Stimulated activated CD8-positive, alpha-beta memory T cell treated with anti-CD3 and anti-CD28 coated beads, Interleukin-12 subunit alpha, Interleukin-12 subunit beta, amount 100 ng/mL, for 4 hours (primary cell): ENCODE measurements at places on chromosomes 6 and 20.

GRCh38 chr6:131744432-131745287 lies 33.8 kb upstream of the CTAGE9 start:
- no peak for DNase-seq

DNA sequence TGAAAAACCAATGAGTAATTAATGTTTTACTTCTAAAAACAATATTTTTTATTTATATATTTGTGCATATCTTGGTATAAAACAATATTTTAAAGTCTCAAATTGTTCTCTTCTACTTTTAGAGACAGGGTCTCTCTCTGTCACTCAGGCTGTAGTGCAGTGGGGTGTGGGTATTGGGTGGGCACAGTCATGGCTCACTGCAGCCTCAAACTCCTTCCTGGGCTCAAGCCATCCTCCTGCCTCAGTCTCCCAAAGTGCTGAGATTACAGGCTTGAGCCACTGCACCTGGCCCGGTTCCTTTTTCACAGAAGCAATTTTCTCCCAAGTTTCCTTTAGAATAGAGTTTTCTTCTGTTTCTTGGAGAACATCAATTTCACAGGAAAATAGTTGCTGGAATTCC lies 102.8 kb downstream of the TMEM242 start:
- DNase-seq: no peak

- DNase-seq: peak; percentile 47
Measured at GRCh38 chr6:137823826-137824555, 43.1 kb upstream of the TNFAIP3 start.

- no peak for DNase-seq
Measured at GRCh38 chr6:99019381-99019780, 71.6 kb upstream of the FBXL4 start.

DNA sequence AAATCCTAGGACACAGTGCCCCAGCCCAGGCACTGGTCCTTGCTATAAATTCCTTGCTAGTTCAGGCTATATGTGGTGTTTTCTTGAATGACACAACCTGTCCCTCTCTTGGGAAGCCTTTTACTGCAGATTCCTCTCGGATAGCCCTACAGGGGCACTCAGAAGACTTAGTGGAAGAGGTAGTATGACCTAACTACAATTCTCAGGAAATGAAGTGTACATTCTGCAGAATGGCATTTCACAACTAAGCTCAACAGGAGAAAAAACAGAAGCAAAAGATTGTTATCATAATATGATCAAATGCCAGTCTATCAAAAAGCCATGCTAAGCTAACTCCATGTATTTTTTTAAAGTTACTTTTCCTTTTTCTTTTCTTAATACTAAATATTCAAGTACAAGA lies 66.3 kb upstream of the FBXL4 start:
- no peak for DNase-seq

DNA sequence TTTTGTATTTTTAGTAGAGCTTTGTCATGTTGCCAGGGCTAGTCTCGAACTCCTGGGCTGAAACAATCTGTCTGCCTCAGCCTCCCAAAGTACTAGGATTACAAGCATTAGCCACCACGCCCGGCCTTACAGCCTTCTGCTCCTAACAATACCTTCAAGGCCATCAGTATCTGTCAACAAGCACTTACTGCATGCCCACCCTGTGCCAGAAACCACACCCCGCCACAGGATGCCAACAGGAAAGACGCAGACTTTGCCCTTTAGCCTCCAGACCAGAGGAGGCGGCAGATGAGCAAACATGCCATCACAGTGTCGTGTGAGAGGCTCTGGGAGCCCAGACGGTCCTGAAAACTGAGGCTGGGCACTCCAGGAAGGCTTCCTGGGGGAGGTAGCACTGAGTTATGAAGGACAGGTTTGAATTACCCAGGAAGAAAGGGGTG lies 34.7 kb upstream of the TGM3 start:
- no peak for DNase-seq

- no peak for DNase-seq
Measured at GRCh38 chr6:90187437-90188121, 109.1 kb downstream of the BACH2 start.

- no peak for DNase-seq
Measured at GRCh38 chr20:2837221-2837960, 3.1 kb downstream of the PCED1A start.

DNA sequence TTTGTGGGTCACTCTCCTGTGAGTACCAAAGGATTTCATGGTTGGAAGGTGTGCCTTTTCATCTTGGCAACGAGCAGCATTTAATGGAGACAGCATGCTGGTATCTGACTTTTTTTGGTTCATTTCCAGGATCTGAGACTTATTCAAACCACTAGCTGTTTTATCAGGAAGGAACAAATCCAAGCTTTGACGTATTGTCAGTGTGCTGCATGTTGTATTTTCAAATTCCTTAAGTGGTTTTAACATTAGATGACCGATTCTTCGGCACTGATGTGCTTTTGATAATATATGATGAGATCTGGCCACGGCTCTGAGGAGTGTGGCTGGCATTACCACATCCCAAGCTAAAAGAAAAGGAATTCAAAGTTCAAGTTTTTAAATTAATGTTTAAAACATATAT lies 6.4 kb downstream of the RMND1 start:
- no peak for DNase-seq

- no peak for DNase-seq
Measured at GRCh38 chr6:49980898-49981297, 11.5 kb upstream of the DEFB113 start.

- DNase-seq: no peak
Measured at GRCh38 chr6:156976216-156977127, 199.3 kb downstream of the ARID1B start.

GRCh38 chr20:47327711-47328110 lies 28.8 kb downstream of the ZMYND8 start:
- no peak for DNase-seq

- no peak for DNase-seq
Measured at GRCh38 chr6:21188505-21189223, 404.9 kb upstream of the SOX4 start.

GRCh38 chr20:31987744-31988143 lies 19.8 kb downstream of the XKR7 start:
- DNase-seq: no peak

DNA sequence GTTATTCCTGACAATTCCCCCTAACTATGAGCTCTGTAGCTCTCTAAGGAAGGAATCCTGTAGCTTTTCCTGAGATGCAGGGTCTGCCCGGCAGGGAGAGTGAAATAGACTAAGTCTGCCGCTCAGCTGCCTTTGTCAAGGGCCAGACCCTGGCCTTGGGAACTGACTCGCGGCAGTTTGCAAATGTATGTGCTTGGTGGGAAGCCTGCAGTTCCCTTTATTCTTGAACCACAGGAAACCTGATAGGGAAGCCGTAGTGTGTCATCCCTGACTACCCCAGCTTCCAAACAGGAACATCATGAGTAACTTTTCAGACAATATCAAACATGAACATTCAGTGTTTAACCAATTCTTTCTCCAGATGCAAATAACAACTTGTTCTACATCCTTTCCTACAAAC lies 78.7 kb upstream of the IFNGR1 start:
- DNase-seq: no peak

DNA sequence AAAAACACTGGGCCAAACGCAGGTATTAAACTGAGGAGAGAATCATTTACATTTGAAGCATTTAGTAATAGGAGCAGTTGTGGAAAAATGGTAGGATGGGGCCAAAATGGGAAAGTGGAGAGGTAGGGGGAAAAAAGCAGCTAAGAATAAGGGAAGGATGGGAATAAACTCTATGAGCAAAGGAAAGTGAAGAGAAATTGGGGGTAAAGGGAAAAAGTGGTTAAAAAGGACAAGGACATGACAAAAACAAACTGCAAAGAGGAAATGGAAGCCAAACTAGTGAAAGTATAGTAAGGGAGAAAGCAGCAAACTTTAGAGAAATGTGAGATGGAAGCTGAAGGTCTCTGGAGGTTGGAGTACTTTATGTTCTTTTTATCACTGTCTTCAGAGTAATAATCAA lies 6.2 kb upstream of the ZSCAN16 start:
- DNase-seq: no peak

DNA sequence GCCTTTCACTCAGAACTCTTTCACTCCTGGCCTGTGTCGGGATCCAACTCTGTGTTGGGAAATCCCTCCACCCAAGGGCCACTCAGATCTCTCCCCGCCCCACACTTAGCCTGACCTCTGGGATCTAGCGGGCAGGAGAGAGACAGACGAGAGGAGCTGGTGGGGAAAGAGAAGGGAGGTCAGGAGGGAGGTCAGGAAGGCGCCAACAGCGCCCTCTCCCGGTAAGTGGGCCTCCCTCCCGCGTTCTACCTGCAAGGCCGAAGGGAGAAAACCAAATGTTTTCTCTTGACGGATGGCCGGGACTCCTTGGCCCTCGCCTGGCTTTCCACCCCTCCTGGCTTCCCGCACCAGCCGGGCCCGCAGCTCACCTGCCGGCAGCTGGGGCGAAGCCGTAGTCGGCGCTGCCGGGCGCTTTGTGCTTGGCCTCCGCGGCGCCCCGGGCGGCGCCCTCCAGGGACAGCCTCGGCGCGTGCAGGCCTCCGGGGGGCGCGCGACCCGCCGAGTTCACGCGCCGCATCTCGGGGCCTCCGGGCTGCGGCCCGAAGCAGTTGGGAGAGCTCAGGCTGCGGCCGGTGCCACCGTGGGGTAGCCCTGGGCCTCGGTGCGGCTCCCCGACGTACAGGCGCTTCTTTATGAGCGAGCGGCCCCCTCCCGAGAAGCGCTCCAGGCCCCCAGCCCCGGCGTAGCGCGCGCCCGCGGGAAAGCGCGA lies 38.2 kb downstream of the C6orf132 start:
- DNase-seq: peak; percentile 54

DNA sequence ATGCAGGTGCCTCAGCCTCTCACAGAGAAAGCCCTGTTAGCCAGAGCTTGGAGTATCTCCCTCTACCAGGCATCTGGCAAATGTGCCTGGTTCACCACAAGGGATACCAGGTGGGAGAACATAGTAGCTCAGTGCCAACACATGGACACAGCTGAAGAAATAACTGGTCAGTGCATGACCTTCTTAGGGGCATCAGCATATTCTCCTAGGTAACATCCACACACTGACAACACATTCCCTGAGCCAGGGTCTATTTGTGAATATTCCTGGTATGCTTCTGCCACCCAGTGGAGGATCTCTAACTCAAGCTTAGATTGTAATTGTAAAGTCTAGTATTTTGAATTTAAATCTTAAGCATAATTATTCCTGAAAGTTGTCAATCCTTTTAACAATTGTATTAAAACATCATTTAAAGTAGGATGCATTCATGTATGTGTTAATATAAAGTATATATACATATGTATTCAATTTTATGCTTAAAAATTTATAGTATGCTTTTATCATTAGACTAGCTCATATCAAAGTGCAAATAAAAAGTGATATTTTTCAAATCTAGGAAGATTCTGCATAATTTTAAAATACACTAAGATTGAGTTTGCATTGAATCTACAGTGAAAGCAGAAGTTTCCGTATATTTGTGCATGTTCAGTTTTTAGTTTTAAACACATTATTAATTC lies 45.3 kb upstream of the COL21A1 start:
- DNase-seq: no peak

DNA sequence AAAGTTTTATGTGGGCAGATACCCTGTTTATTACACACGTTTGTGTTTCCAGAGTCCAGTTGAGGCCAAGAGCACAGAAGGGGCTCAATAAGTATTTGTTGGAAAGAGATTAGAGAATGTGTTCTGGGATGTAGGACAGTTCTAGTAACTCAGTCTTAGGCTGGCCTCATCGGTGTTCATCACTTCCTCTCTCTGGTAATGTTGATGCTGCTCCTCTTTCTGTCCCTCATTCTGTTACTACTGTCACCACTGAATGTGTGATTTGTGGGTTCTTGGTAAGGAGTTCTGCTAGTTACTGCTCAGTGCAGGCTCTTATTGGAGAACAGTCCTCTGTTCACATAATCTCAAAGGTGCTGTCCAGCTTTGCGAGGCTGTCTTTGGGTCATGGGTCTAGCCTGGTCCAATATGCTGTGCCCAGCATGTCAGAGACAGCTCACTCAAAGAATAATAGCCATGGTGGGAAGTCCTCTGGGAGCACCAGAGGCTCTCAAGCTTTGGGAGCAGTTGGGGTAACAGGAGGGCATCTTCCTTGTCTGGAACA lies 1.3 kb downstream of the RFPL4B start:
- DNase-seq: no peak

GRCh38 chr6:11772109-11772825 lies 6.3 kb downstream of the ADTRP start:
- DNase-seq: no peak

DNA sequence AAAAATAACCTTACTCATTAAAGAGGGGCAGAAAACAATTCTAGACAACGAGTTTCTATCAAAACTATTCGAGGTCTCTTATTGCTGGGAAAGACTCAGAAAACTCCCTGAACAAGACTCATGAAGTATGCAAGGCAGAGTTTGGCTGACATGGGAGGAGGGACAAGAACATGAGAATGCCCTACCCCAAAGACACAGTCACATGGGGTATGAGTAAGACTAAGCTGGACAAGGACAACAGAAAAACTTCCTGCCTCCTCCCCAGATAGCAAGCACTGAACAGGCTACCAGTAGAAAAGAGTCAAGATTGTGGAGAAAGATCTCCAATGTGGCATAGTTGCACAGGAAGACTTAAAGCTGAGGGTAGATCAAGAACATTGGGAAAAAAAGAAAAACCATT lies 39.7 kb upstream of the PHIP start:
- no peak for DNase-seq
